ENCODE measurements at places on chromosomes 7 and 10.

GRCh38 chr7:33885290-33886148, 19.8 kb upstream of the BMPER start:
- DNase-seq = no peak

- DNase-seq = no peak
These were observed 311.4 kb downstream of the ADARB2 start for GRCh38 chr10:1425879-1426278.

DNA sequence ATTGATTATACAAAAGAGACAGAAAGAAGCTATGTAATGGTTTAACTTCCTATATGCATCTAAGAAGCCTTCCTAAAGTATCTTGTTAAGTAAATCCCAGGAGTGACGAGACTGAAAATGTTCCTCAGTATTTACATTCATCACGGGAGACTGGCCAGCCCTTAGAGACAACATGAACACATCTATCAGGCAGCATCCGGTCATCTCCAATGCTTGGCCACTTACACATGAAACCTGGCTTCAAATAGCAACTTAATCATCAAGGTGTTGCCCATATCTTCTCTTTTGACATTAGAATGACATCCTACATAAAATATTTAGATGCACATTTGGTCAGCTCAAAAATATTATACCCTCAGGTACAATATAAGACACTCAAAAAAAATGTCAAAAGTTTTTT, 33.8 kb downstream of the ERCC6 start:
- DNase-seq = no peak

DNA sequence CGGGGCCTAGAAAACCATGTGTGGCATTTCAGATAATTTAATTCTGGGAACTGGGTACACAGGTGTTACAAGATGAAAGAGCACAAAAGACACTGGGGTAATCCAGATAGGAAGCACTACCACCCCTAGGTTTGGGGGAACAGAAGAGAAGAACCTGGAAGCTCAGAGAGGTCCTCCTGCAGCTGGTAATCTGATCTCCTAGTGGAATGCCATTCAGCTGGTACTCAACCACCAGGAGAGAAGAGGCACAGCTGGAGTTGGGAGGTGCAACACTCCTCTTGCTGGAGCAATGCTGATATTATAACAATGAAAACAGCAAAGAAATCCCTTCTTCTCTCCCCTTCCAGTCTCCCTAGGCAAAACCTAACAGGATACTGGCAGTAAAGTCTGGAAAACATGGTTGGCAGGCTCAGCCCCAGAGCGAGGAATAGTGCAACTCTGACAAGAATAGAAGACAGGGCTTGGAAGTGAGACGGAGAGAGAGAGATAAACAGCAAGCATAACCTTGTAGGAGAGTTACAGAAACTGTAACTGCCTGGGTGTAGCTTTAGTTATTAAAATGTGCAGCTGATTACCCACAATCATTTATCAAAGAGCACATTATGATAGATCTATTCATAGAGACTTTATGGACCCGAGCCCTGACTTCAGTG, 35.0 kb downstream of the NRF1 start:
- no peak for DNase-seq

DNA sequence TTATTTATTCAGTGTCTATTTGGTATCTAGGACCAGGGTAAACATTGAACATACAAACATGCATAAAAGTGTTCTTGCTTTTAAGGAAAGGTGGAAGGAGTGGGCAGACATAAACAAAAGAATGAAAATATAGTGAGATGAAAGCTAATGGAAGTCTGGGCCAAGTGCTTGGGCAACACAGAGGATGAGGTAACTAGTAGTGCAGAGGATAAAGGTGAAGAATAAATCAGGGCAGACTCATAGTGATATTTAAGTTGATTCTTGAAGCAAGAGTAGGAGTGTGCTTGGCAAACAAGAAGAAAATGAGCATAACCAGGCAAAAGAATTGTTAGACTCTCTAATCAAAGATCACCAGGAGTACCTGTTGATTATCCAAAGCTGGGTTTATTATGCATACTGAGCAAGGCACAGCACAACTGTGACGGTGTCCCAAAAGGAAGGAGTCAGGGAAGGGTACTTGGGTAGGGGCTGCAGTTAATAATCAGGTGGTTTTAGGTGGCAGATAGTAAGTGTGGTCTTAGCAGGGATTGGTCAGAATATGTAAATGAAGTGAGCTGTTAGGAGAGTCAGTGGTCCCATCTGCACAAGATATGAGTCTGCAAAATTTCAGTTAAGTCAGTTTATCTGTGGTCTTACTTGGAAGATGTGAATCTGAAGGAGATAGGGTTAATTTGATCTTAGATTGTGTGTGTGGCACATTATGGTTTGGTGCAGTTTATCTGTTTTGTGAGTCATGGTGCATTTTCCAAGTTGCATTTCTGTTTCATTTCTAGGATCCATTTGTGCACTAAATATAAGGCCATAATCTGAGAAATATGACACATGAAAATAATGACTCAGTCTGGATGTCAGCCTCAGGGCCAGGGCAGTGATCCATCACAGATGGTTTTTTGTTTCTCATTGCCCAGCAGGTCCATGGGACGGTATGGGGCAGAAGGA, 30.6 kb upstream of the TAX1BP1 start:
- no peak for DNase-seq

DNA sequence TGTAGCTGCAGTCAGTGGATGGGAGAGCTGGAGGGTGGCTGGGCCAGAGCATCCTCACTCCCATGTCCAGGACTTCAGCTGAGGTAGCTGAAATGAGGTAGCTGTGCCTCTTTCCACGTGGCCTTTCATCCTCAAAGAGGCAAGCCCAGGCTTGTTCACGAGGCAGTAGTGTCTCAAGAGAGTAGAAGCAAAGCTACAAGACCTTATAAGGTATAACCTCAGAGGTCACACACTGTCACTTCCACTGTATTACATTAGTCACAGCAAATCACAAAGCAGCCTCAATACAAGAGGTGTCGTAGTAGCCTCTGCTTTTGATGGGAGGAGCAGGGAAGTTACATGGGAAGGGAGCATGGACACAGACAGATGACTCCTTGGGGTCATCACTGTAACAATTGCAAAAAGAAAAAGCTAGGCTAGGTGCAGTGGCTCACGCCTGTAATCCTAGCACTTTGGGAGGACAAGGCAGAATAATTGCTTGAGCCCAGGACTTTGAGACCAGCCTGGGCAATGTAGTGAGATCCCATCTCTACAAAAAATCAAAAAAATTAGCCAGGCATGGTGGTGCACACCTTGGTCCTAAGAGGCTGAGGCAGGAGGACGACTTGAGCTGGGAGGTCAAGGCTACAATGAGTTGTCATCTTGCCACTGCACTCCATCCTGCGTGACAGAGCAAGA, 97.5 kb downstream of the SKIDA1 start:
- DNase-seq = peak; percentile 19

DNA sequence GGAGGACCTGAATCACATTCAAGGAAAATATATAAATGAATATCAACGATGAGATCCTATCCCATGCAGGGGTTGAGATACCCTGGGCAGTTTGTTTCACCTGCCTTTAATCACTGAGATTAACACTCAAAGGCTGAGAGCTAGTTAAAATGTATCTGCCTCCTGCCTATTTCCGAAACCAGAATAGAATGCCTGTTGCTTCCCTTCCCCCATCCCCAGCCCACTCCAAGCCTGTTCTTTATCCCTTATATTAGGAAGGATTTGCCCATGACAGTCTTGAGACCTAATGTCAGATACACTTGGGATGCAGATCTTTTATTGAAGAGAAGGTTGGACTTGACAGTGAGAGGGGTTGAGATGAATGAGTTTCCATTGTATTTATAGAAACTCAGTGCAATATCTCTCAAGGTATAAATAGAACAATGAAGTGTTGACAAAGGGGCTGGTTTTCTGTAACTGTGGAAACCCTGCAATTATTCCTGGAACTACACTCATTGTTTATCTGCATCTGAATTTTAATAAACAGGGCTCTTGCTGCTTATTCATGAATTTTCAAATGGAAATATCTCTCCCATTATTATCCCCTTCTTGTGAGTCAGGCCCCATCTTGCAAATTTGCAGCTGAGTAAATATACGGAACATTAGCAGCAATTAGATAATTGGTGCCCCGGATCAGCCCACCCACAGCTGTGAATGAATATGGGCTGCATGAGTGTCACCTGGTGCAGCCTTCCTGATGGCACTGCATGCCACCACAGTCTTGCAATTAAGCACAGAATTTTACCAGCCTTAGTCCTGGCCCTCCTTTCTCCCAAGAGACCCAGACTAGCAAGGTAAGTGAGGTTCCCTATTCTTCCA, 66.7 kb downstream of the SORCS3 start:
- no peak for DNase-seq

DNA sequence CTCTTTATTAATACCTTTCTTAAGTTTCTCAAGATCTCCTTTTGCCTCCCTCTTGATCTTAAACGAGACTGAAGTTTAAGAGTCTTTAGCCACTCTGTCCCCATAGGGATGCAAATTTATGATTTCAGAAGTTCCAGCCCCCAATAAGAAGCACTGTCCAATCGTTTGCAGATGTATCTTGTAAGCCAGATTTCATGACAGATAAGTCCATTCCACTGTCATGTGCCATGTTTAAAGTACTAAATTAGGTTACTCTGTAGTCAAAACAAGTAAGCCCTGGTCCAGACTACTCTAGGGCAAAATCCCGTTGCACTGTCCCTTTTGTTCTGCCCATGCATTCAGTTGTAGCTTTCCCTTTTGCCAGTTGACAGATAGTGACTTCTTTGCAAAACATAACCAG, 157.2 kb upstream of the KAT6B start:
- no peak for DNase-seq
